ENCODE measurements at places on chromosomes 4 and X.

DNA sequence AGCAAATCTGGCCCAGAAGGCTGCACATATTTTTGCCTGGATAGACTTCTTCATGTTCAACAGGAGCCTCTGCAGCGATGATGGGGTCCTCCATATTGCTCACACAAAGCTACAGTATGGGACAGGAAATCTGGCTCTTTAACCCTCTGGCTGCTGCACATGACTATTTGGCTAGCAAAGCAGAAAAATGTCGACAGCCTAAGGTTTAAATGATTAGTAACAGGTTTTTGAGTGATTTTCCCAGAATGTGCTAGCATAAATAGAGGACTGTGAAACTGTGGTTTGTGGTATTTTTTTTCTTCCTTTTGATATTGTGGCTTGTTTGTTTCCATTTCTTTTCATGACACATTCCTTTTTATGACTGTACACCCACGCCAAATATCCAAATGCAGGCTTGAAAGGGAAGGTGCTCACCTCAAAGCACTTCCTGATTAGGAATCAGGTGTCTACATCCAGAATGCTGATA is 120.2 kb upstream of the GK2 start:
- DNase-seq, result peak; percentile 14

GRCh38 chrX:153687121-153688039 is at the start of gene SLC6A8:
SLC6A8 (plus strand) TSS chrX:153687926; CDS start chrX:153688575, 649 bp downstream.
- peak; percentile 72 for DNase-seq

DNA sequence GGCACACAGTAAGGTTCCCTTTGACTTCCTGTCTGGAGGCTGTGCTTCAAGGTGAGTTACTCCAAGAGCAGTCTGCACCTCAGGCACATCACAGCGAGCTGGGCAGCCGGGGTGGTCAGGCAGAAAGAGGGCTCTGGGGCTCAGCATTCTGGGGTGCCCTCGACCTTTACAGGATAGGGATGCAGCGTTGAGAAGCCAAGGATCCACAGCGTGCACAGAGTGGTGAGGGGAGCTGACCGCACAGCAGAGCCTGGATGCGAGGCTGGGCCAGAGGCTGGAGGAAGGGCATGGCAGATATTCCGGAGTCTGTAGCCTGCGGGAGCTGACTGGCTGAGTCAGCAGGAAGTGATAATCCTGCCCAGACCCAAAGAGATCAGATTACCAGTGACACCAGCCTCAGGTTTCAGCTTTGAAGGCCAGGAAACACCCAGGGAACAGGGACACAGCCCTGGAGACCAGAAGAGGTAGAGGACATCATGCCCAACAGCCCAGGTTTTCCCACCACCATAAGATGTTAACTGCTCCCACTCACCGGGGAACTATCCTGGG is 38.4 kb upstream of the PDLIM3 start:
- peak; percentile 81 for DNase-seq

DNA sequence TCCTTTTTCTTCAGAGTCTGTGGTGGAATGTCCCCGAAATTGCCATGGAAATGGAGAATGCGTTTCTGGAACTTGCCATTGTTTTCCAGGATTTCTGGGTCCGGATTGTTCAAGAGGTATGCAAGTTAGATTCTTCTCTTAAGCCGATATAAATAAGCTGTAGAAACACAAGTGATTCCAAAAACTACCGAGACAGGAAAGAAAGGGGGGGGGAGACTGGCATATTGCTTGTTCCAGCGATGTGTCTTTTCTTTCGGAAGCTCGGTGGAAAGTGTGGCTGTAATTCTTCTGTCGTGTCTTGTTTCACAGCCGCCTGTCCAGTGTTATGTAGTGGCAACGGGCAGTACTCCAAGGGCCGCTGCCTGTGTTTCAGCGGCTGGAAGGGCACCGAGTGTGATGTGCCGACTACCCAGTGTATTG is 236.9 kb downstream of the DCTD start:
- no peak for DNase-seq

DNA sequence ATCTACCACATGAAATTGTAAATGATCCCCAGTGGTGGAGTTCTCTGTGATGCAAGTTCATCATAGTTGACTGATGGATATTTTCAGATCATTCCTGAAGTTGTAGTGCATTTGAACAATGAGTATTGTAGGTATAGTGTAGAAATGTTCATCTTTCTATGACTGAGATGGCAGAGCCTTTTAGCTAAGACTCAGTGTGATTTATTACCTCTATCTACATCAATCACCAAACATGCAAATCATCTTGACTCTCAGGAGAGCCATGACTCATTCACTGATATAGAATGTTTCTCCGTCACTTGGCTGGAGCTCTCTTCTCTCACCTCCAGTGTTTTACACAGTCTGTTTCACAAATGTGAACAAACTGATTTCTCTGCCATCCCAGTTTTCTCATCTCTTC is 392.6 kb downstream of the IL1RAPL1 start:
- no peak for DNase-seq

DNA sequence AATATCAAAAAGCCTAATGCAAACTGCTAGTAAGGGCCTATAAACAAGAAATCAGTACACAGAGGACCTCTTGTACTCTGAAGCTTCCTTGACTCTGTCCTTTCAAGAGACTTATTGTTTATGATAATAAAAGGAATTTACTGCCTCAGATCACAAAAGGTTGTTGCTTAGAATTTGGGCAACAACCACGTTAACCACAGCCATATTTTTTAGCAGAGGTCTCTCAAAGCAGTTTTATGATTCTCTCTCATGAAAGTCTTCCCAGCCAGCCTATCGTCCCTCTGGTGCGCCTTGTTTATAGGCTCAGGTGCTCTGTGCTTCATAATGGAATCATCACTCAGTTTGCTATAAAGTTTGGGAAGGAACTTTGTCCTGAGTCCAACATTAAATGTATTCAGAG is 270.6 kb downstream of the RCHY1 start:
- DNase-seq, result no peak

GRCh38 chr4:92864096-92864495 is 560.3 kb downstream of the GRID2 start:
- DNase-seq, result no peak

- peak; percentile 46 for DNase-seq
Observed at GRCh38 chr4:17347445-17347844, 164.4 kb downstream of the QDPR start.

GRCh38 chrX:148562846-148563245 is 62.4 kb downstream of the AFF2 start:
- DNase-seq, result no peak

GRCh38 chr4:121076416-121076815 is 4.1 kb upstream of the NDNF start:
- DNase-seq, result peak; percentile 5

DNA sequence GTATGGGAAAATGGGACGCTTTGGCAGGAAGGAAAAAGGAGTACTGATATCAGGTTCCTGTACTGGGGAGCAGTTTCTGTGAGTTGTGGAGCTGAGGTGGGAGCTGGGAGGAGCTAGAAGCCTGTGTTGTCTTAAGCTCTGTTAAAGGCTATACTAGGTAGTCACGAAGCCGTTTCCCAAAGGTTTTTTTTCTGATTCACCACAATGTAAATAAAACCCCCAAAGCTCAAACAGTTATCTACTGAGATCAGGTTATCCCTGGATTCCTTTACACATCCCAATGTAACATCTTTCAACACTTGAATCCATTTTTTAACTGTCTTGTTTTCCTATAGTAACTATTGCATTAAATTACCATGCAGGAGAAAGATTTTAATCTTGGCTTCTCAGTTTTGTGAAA is 297.4 kb upstream of the SFRP2 start:
- no peak for DNase-seq

DNA sequence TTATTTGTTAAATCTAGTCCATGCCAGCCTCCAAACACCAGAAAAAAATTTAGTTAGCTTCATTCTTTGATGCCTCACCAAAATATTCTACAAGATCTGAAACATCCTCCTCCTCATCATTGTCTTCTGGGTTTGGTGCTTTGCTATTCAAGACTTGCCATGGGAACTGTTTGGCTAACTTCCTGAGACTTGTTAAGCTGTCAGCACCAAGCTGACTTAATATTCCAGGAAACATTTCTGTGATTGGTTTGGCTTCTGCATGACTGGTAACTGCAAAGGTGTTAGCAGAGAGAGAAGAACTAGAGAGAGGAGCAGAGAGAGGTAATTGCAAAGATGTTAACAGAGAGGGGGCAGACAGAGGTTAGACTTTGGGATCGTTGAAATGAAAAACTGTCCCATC is 101.3 kb downstream of the PALLD start:
- DNase-seq, result no peak

- DNase-seq, result peak; percentile 63
Observed at GRCh38 chr4:48575964-48576363, 85.9 kb downstream of the ZAR1 start.

- peak; percentile 32 for DNase-seq
Observed at GRCh38 chr4:21948347-21949072, at the start of gene KCNIP4. KCNIP4 (minus strand) TSS chr4:21948772.

- DNase-seq, result no peak
Observed at GRCh38 chrX:14363728-14364127, 165.6 kb upstream of the GLRA2 start.

DNA sequence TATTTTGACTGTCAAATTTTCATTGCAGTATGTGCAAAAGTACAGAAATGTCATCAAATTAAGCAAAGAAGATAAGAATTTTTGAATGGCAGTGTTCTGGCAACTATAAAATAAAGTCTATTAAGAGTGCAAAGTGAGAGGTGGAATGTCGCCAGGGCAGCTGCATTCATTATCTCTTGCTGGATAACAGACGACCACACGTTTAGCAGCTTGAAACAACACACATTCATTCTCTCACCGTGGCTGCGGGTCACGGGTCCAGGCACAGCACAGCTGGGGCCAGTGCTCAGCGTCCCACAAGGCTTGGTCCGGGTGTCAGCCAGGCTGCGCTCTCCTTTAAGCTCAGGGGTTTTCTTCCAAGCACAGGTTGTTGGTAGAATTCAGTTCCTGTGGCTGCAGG is 113.9 kb downstream of the GPR143 start:
- no peak for DNase-seq

- DNase-seq, result peak; percentile 29
Observed at GRCh38 chr4:169741569-169741968, 16.2 kb downstream of the HPF1 start.

- DNase-seq, result no peak
Observed at GRCh38 chr4:1985294-1985693, 23.5 kb downstream of the NELFA start.
